ENCODE measurements at places on chromosomes 16 and 17.

- DNase-seq, result no peak
Measured at GRCh38 chr17:17570140-17570797, 21.2 kb downstream of the PEMT start.

GRCh38 chr16:1349951-1350350 is 1.7 kb downstream of the TSR3 start:
- DNase-seq, result no peak

DNA sequence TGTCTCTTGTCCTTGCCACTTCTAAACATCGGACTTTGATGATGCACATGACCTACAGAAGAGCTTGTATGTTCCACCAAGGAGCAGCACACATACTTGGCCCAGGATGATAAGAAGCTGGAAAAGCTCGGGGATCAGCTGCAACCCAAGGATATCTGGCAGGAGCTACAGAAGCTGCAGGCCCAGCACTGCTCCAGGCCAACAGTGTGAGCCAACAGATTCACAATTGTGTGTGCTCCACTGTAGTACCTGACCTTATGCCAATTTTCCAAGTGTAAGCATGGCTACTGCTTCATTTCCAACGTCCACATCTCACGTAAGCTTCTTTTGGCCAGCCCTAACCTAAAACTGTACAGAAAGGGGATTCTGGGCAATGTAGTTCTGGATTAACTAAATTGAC is 83.4 kb downstream of the COX10 start:
- DNase-seq, result no peak

GRCh38 chr17:17820046-17820445 is 16.7 kb downstream of the SREBF1 start:
- DNase-seq, result no peak

- peak; percentile 11 for DNase-seq
Measured at GRCh38 chr17:39629898-39630297, 3.1 kb downstream of the PPP1R1B start.

DNA sequence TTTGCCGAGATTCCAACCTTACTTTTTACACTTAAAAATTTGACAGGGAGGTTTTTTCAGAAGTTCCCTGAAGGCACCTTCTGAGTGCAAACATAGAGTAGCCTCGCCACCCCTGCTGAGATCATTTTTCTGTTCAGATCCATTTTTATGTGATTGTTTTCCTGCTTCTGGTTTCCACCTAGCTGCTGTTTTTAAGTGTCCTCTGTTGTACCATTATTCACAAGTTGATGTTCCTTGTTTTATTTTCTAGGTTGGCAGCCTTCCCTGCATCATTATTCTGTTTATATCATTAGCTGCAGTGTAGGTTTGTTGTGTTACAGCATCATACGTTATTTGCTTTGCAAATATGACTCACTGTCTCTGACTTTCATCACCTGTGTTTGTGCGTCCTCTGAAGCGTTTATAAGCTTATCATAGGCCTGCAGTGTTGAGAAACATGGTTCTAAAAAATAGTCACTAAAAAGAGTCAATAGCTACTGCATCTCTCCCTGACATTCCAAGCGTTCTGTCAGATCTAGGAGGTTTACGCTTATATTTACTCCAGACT is 116.9 kb upstream of the CLEC3A start:
- no peak for DNase-seq

DNA sequence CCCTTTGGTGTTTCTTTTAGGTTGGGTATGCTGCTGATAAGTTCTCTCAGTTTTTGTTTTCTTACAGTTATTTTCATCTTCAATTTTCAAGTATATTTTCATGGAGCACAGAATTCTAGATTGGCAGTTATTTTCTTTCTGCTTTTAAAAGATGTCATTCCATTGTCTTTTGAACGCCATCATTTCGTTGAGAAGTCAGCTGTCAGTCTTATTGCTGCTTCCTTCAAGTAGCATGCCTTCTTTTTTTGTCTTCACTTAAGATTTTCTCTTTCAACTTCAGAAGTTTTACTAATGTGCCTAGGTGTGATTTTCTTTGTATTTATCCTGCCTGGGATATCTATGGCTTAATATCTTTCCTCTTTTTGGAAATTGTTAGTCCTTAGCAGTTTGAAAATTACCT is 262.2 kb upstream of the PMFBP1 start:
- DNase-seq, result no peak

DNA sequence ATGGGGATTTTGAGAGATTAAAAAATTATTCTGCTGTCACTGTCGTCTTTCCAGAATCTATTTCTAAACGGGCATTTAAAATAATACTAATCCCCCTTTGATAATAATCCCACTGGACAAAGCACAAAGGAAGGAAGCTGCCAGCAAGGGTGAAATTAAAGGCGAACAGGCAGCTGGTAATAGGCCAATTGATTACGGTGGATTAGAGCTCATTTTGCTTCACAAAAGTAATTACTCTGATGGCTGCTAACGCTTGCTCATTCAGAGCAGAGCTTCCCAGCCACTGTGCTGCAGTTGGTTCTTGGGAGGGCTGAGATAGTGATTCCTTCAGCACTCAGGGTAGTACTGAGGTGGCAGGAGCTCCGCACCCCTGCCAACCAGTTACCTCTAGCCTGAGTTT is 205.7 kb downstream of the SNX29 start:
- DNase-seq, result no peak

- no peak for DNase-seq
Measured at GRCh38 chr17:68850749-68851510, 104.3 kb downstream of the ABCA8 start.

- DNase-seq, result no peak
Measured at GRCh38 chr16:30416624-30417528, 9.5 kb downstream of the ZNF771 start.

GRCh38 chr17:41602524-41602923 is 10.0 kb downstream of the KRT16 start:
- DNase-seq, result no peak

DNA sequence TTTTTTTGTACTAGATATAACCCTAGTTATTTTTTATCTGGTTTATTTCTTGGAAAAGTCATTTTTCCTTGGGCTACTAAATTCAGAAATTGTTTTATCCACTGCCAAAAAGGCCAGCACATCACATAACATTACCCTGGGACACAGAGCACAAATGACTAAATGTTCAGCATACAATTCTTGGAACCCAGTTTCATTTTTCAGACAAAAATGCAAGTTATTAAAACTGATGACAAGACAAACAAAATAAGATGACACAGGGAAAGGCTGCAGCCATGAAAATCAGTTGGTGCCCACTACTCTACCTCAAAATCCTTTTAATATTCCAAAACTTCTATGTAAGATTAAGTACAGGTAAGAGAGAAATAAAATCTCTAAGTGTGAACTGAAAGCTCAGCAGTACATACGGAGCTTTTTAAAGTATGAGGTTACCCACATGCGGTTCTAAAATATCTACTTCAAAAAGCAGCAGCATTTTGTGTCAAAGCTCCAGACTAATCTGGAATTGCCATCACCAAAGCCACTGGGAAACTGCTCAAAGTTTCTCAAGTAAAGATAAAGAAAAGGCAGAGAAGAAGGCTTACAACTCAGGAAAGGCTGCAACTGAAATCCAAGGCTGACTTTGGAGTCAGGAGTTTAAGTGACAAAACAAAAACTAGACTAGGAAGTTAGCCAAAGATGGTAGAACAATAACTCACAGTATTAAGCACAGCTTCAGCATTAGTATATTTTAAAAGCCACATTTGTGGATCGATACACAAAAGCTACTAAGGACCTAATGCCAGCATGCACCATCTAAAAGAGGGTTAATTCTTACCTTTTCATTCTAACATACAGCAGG is 41.4 kb downstream of the AP1G1 start:
- no peak for DNase-seq

DNA sequence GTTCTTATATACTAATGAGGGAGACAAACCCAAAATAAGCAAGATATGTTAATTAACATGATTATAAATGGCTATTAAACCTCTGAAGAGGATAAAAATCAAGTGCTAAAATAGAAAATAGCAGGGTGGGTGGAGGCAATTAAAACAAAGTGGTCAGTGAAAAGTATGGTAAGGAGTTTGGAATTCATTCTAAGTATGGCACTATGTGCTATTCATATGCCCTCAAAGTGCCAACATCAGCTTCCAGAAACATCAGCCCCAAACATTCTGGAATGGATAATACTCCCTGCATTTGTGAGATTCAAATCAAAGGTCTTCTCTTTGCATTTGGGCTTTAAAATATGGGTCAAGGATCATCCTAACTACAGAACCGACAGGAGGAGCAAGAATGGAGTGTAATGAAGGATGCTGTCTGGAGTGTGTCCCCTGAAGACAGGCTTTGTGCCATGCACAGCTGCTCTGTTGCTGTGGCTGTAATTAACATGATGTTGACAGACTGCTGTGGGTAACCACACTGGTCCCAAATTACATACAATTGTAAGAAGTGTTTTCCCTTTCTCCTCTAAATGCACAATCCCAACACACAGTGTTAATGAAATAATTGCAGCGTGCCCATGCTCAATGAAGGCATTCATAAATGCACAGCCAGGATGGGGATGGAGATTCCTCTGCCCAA is 93.1 kb downstream of the VAT1L start:
- no peak for DNase-seq

DNA sequence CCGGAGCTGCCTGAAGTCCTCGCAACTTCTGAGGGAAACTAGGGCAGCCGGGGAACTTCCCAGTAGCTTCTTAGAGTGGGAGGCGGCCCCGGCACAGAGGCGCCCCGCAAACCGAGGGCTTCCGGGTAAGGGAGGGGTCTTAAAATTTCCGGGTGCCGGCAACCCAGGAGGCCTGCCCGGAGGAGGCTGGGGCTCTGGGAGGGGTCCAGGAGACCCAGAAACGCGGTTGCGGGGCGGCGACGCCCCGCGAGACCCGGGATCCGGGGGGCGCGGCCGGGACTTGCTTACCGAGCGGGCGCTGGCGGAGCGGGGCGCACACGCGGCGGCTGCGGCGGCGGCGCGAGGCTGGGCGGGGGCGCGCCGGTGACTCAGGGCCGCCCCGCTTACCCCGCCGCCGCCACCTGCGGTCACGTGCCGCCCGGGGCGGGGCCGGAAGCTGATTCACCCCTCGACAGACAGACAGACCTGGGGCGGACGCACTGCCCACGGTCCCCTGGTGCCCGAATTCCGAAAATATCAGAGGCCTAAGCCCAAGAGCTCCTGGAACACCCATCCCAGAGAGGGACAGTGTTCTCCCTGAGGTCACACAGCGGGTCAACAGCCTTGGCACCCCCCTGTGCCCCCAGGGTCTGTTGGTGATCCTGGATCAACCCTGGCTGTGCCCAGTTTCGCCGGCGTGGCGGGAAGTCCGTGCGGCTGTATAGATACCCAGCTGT is at the start of gene FAM83G:
Gene FAM83G, minus strand, starts transcription at position 344 of the 716 bp plus-strand sequence. CDS start 723 bp downstream, outside the sequence.
- DNase-seq, result peak; percentile 92

DNA sequence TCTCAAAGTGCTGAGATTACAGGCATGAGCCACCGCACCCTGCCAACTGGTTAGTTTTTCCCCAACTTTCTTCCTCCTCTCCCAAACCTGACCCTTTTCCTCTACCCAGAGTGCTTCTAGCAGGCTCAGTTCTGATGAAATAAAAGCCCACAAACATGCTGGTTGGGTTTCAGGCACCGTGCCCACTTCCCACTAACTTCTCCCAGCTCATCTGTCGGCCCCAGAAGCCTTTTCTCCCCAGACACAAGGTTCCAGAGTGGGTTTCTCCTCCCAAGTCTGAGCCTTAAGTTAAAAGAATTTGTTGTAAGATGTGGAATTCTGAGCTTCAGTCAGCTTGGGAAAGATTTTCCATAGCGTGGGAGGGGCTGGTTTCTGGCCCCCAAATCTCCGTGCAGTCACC is 11.5 kb upstream of the SCN4A start:
- no peak for DNase-seq

DNA sequence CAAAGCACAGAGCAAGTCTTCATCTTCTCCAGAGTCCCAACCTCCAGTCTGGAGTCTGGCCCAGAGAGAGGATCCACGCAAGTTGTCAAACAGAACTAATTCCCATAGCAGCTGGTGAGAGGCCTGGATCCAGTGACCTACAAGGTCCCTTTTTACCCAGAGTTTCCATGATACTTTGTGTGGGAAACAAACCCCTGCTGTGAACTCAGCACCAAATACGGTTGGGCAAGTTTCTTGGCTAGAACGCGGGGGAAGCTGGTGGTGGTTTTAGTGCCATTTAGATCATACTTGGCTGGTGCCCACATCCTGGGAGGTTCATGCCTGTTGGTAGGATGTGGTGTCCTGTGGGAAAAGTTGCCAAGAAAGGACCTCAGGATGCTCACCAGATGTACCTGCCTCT is 18.1 kb downstream of the TMC7 start:
- DNase-seq, result no peak

DNA sequence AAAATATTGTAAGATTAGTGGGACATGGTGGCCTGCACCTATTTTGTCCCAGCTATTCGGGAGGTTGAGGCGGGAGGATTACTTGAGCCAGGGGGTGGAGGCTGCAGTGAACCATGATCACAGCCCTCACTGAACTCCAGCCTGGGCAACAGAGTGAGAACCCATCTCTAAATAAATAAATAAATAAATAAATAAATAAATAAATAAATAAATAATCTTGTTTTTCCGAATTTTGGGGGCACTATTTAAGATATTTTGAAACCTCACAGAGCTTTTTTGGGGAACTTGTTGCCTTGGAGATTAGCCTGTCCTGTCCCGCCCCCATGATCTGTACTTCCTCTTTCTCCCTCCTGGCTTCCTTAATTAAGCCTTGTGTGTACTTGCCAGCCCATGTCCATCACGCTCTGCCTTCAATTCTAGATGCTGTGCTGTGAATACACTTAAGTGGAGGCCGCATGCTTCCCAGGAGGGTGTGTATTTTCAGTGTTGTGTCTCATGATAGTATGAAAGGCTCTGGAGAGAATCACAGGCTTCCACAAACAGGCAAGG is 4.4 kb downstream of the LGALS9 start:
- no peak for DNase-seq

DNA sequence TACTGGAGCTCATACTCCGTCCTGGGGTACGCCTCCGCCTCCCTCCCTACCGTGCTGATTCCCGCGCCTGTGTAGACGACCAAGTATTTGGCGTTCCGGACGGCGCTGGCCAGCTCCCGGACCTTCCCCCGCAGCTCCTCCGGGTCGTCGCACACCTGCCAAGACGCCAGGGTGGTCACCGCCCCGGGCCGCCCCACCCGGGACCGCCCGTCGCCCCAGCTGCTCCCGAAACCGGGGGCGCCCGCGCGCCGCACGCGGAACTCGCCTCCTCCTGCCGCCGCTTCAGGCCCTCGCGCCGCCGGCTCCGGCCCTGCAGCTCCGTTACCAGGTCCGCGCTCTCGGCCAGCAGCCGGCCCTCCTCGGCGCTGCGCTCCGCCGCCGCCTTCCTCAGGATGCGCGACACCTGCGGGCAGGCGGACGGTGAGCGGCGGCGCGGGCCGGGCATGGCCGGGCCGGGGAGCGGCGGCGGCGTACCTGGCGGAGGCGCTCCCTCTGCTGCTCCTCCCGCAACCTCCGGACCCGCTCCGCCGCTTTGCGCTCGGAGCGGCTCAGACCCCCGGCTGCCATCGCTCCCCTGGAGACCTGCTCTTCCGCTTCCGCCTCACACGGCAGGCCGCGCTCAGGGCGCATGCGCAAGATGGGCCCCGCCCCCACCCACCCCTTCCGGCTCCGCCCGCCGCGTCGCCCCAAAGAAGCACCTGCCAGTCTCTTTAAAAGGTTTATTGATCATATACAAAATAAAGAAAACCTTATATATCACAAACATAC is at the start of gene SIRT7:
Gene SIRT7, minus strand, starts transcription at position 612 of the 768 bp plus-strand sequence. Its CDS starts 45 bp downstream, at position 567.
- peak; percentile 80 for DNase-seq
